ENCODE measurements at places on chromosomes 11 and 22.

DNA sequence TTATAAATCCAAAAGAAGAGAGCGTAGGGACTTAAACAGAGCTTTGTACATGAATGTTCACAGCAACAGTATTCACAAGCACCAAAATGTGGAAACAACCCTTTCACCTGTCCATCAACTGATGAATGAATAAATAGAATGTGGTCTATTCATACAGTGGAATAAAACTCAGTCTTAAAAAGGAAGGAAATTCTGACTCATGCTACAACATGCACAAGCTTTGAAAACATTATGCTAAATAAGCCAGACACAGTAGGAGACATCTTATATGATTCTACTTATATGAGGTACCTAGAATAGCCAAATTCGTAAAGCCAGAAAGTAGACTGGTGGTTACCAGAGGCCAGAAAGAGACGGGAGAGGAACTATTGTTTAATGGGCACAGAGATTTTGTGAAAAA is 74.3 kb downstream of the SHANK2 start:
- DNase-seq = no peak

DNA sequence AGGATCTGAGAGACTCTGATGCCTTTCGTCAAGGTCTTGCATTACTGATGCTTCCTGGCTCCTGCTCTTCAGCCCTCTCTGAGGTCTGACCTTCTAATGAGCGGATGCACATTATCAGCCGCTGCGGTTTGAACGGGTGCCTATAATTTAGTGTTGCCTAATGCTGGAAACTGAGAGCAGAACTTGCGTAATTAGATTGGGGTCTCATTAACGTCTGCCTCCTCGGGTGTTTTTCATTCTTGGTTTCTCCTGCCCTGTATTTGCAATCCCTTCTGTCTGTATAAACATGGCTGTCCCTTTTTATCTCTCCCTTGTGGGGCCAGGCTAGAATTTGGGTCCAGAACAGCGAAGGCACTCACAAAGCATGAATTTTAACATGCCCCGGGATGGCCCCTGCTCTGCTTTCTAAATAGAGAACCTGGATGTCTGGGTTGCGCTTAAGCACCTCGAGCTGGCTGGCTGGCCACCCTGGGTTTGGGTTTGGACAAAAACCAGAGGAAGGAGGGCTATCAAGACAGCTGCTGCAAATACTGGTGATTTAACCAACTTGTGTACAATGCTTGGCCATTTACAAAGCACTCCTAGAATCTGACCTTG is 118.6 kb downstream of the TIMP3 start:
- no peak for DNase-seq

DNA sequence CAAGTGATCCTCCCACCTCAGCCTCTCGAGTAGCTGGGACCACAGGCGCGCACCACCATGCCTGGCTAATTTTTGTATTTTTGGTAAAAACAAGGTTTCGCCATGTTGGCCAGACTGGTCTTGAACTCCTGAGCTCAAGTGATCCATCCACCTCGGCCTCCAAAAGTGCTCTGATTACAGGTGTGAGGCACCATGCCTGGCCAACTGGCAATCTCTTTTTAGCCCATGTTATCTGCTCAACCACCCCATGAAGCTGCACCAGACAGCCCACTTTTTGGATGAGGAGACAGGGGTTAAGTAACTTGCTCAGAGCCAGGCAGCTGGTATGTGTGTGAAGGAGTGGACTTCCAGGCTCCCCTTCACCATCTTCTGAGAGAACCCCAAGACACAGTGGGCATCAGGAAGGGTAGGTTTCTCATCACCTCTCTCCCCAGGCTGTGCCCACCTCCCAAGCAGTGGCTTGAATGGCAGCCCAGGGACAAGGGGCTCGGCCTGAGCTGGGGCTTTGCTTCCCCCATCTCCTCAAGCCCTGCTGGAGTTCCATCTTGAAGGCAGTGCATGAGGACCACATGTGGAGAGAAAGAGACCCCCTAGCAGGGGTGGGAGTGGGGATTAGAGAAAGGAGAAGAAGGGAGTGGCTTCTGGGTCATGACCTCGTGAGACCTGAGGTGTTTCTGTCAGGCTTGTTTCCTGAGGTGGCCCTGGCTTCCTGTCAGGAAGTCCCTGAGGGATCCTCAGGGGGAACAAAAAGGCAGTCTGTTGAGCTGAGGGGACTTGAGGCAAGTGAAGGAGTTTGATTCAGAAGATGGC is 87.5 kb upstream of the PARVA start:
- no peak for DNase-seq

- no peak for DNase-seq
Measured at GRCh38 chr22:34502821-34503220, 563.1 kb upstream of the ISX start.

GRCh38 chr22:47370448-47371262 is 608.2 kb downstream of the TBC1D22A start:
- no peak for DNase-seq

DNA sequence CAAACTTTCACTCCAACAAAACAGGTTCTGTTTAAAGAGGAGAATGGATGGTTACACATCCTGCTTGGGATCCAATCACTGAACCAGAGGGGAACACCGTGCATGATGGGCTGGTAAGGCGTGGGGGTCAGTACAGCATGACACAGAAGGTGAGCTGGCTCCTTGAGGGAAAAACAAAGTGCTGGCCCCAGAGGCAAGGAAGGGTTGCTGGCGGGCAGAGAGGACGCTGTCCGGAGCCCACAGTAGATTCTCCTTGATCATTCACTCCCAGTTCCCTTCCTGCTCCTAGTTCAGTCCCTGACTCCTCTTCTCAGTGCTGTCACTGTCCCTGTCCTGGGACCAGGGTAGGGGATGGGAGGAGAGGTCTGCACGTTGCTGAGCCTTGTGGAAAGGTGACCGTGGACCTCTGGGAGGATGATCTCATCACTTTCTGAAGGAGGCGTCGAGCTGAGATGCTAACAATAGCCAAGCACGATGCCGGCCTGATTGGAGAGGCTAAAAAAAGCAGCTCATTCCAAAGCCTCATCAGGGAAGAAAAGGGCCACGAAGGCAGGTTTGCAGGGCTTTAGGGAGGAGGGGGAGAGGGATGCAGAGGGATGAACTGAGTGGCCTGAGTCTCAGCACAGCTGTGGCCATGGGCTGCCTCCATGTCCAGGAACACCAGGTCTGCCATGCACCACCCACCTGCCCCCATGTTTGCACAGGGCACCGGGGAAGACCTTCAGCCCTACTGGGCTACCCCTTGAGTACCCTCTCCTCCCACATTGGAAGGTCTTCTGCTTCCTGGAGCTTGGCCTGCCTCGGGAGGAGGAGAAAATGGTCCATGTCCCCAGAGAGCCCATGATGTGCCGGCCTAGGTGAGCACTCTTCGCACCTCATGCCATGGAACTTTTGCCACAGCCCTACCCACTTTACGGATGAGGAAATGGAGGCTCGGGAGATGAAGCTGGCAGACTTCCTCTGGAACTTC is 72.7 kb upstream of the RTL6 start:
- no peak for DNase-seq

DNA sequence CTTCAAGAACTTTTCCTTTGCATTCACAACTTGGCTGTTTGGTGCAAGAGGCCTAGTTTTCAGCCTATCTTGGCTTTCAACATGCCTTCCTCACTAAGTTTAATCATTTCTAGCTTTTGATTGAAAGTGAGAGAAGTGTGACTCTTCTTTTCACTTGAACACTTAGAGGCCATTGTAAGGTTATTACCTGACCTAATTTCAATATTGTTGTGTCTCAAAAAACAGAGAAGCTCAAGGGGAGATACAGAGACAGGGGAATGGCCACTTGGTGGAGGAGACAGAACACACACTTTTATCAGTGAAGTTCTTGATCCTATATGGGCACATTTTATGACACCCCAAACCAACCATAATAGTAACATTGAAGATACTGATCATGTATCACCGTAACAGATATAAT is 532.3 kb downstream of the DLG2 start:
- no peak for DNase-seq

DNA sequence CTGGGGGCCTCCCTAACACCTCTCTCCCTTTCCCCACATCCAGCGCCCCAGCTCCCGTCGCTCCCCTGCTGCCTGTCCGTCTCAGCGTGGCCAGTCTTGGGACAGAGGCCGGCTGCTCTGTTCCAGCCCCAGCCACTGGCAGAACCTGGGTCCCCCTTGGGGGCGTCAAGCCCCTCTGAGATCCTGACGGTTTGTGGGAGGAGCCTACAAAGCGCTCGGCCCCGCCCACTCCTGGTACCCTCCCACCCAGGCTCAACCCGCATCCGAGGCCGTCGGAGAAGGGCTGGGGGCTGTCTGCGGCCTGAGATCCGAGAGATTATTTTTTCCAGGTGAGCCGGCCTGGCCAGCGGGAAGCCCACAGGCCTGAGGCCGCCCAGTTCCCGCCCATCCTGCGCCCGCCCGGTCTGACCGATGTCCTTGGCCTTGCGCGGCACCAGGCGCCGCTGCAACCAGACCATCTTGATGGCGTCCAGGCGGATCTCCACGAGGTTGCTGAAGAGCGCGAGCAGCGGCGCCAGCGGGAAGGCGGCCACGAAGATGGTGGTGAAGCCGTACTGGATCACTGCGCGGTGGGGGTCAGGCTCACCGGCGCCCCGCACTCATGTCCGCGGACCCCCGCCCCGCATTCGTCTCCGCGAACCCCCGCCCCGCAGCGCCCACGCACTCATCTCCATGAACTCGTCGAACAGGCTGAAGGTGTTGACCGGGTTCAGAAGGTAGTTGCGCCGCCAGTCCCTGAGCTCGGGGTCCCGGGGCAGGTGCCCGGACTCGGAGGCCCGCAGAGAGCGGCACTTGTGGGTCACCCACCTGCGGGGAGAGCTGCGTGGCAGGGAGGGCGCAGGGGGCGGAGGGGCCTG is 5.5 kb upstream of the SIGIRR start:
- no peak for DNase-seq

GRCh38 chr11:92397221-92397755 is 172.7 kb downstream of the FAT3 start:
- no peak for DNase-seq

- DNase-seq = no peak
Measured at GRCh38 chr22:46415776-46416519, 80.4 kb downstream of the TRMU start.

- DNase-seq = no peak
Measured at GRCh38 chr22:17140826-17141766, 18.0 kb downstream of the HDHD5 start.

- no peak for DNase-seq
Measured at GRCh38 chr11:65649656-65650546, 12.0 kb downstream of the SIPA1 start.

GRCh38 chr11:129614256-129614944 is 201.2 kb upstream of the TMEM45B start:
- DNase-seq = no peak

GRCh38 chr22:44680481-44680894 is 21.5 kb upstream of the PRR5 start:
- DNase-seq = no peak

GRCh38 chr22:43535336-43535735 is 123.5 kb downstream of the MPPED1 start:
- DNase-seq = no peak

DNA sequence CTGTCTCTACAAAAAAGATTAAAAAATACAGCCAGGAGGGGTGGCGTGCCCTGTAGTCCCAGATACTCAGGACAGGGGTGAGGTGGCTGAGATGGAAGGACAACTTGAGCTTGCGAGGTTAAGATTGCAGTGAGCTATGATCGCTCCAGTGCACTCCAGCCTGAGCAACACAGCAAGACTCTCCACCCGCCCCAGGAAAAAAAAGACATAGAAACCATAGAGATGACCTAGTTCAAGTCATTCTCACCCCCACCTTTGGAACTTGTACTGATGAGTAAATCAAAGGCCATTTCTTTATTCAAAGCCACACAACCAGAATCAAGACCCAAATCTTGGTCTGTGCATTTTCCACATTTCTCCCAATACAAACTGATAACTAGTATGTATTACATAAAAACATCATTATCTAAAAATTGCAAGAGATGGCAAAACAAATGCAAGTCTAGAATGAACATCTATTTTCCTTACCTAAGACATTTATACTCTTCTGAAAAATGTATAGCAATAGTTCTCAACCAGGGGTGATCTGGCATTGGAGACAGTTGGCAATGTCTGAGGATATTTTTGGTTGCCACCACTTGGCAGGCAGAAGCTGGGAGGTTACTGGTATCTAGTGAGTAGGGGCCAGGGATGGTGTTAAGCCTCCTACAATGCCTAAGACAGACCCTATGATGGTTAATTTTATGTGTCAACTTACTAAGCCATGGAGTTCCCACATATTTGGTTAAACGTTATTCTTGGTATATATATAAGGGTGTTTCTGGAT is 34.6 kb downstream of the LGR4 start:
- no peak for DNase-seq

DNA sequence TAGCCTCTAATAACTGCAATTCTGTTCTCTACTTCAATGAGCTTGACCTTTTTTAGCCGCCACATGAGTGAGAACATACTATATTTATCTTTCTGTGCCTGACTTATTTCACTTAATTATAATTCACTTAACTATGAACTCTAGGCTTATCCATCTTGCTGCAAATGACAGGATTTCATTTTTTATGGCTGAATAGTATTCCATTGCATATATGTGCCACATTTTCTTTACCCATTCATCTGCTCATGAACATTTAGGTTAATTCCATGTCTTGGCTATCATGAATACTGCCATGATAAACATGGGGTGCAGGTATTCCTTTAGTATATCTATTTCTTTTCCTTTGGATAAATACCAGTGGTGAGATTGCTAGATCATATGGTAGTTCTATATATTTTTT is 85.2 kb downstream of the CWC15 start:
- DNase-seq = no peak

GRCh38 chr22:41181349-41182241 is 23.5 kb upstream of the L3MBTL2 start:
- DNase-seq = no peak

GRCh38 chr22:23503142-23503541 is 76.9 kb downstream of the IGLL1 start:
- DNase-seq = no peak

GRCh38 chr11:68687311-68687710 is 3.0 kb downstream of the GAL start:
- DNase-seq = no peak

- no peak for DNase-seq
Measured at GRCh38 chr22:29872144-29872893, 10.7 kb upstream of the MTMR3 start.

- DNase-seq = no peak
Measured at GRCh38 chr22:23831261-23831660, 7.5 kb downstream of the DERL3 start.

GRCh38 chr11:117855912-117856651 is 20.4 kb downstream of the FXYD6 start:
- no peak for DNase-seq

Data from amygdala (tissue), 56 donors.